Hindlimb muscle (tissue), 1 donor: ENCODE measurements at places on chromosomes 2 and 18. TPM values are rescaled to one million over a fixed set of nuclear protein-coding genes. Genes with fewer than 3 reads are reported as not detected.

The RAMP1 gene
- polyA plus RNA-seq: 55.1 TPM

- DNase-seq: peak; percentile 15
Observed at GRCh38 chr2:154455866-154456265, 242.6 kb upstream of the KCNJ3 start.

The SLC11A1 gene
- 1.7 TPM for polyA plus RNA-seq

- DNase-seq: no peak
Observed at GRCh38 chr2:86566821-86567190, 3.6 kb upstream of the CHMP3 start.

The MC2R gene
- polyA plus RNA-seq: 0.23 TPM
